ENCODE measurements at places on chromosomes 11 and 22.

- no peak for DNase-seq
Observed at GRCh38 chr11:3623767-3624458, 17.9 kb downstream of the ART5 start.

DNA sequence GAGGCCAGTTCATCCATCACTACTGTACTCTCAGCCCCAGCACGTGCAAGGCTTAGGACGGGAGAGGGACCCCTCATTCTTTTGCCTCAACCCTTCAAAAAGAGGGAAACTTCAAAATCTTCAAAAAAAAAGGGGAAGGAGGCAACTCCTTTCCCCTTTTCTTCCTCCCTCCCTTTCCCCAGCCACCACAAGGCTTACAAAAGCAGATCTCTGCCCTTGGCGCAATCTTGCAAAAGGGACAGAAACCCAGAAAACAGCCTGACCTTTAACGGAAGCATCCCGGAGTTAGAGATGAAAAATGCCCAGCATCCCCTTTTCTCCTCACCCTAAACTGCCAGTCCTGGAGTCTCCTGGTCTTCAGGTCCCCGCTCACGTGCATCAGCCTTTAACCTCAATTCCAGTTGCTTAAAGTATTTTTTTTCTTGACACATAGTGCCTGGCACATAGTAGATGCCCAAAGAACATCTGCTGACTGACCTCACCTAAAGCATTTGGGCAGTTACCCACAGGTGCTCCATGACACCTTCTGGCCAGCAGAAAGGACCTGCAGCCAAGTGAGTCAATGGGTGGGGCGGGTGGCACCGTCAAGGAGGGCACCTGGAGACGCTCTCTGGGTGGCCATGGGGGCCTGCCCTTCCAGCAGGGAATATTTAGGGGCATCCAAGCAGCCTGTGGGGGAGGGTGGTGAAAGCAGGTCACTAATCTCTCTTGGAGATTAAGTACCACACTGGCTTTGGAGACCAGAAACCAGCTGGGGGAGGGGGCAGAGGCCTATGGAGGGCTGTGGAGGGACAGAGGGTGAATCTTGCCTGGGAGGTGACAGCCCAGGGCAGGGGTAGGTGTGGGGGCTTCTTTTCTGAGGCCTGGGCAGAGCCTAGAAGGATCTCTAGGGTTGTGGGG is 16.3 kb downstream of the NECTIN1 start:
- no peak for DNase-seq

GRCh38 chr11:46252373-46252914 is 25.0 kb upstream of the CREB3L1 start:
- no peak for DNase-seq

DNA sequence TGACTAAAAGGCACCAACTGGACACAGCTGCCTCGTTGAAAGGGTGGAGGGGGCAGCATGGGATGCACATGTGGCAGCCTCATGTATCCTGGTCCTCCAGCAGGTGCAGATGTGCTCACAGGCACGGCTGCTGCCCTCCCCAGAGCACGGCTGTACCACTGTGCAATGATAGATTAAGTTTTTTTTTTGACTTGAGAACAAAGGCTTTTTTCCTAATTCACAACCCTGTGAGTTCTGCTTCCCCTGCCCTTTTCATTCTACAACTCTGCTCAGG is 11.4 kb downstream of the DKK3 start:
- no peak for DNase-seq

- no peak for DNase-seq
Observed at GRCh38 chr11:114375052-114375451, 25.3 kb downstream of the C11orf71 start.

All from DND-41 (cell line).